ENCODE measurements at places on chromosomes 12 and 14.

DNA sequence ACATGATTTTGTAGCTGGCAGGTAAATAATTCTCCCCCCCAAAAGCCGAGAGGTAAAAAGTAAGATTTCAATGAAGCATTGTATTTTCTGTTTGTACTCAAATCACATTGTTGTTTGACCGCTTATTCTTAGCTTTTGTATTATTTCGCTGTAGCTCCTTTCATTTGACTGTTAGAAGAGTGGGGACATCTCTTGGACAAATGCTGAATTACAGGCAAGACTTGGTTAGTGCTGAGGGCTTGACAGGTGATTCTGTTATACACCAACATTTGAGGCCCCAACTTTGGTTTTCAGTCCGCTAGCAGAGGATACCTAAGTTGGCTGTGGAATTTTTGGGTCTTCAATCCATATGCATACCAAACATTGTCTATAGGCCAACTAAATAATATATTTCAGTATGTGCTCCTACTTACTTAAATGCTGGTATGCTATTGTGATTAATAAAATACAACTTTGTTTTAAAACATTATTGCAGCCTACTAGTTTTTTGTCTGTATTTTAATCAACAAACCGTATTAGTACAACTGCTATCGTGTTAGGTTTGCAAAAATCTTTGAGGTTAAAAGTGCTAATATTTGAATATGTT, 102.2 kb downstream of the ERC1 start:
- DNase-seq, result peak; percentile 72

DNA sequence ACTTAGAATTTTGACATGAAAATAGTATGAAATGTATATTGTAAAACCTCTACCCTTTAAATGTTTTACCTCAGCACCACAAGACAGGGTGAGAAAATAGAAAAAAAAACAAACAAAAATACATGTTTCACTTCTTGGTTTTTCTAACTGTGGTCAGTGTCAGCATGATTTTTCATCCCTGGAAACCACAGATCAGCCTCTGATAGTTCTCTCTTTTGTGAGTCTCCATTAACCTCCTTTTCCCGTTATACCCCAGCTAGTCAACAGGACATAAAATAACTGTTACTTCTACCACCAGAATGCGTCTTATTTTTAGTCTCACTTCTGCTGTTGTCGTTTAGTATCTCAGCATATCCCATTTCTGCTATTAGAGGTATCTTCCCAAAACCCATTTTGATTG, 48.3 kb upstream of the KCNMB4 start:
- DNase-seq, result no peak

- no peak for DNase-seq
Observed at GRCh38 chr14:51087031-51087441, 7.9 kb downstream of the TRIM9 start.

GRCh38 chr14:51107801-51108200, 12.9 kb upstream of the TRIM9 start:
- no peak for DNase-seq

DNA sequence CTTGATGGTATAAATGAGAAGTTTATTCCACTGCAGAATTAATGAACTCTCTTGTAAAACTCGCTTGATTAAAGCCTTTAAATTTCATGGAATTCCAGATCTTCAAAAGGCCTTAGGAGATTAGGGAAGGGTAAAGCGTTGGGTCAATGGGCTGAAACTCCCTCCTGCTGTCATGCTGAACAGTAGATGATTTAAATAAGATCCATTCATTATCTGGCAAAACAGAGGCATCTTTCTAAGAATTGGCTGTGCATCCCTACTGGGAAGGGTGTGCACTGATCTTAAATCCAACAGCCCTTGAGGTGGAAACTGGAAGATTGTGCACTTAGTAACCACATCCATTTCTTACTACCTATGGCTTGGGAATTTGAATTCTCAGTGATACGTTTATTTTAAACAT, 56.0 kb downstream of the PLCZ1 start:
- no peak for DNase-seq

DNA sequence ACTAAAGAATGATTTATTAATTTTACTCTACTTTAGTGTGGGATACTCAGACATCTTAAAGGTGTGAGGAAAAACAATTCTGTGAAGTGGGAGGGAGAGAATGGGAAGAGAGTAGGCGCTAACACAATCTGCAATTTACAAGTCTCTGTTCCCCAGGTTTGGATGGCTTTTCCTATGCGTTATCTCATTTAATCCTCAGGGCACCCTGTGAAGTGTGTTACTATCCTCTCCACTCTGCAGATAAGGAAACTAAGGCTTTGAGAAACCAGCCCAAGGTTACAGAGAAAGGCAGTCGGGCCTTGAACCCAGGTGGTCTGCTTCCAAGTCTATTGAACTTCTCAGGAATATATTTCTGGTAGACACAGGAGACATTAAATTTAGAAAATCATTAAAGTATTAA, 36.2 kb upstream of the TUBA1C start:
- no peak for DNase-seq

DNA sequence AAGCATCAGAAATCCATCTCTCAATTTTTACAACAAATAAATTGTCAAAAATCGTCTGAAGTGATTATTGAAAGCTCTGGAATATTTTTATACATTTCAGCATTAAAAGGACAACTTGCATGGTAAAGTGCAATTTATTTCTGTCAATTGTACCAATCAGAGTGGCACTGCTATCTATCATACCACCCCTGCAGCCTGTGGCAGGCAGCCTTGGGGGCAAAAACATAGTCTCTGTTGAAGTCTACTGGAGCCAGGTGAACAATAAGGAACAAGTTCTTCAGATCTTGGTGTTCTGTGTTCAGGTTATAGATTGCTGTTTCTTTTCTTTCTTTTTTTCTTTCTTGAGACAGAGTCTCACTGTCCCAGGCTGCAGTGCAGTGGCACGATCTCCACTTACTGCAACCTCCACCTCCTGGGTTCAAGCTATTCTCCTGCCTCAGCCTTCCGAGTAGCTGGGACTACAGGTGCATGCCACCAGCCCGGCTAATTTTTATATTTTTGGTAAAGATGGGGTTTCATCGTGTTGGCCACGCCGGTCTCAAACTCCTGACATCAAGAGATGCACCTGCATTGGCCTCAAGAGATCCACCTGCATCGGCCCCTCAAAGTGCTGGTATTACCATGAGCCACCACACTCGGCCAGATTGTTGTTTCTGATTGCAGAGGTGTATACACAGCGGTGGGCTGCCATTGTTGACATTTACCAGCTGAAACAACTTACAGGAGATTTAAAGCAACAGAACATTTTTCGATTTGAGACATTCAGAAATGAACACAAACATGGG, 629.6 kb downstream of the SLC16A7 start:
- no peak for DNase-seq

DNA sequence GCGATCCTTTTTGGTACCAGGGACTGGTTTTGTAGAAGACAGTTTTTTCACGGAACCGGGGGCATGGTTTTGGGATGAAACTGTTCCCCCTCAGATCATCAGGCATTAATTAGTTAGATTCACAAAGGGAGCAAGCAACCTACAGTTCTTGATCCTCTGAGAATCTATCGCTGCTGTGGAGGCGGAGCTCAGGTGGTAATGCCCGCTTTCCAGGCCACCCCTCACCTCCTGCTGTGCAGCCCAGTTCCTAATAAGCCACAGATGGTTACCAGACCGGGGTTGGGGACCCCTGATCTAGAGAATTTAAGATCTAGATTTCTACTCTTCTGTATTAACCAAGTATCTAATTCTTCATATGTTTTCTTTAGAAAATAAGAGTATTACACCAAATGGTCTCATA, 4.8 kb downstream of the ARHGAP5 start:
- DNase-seq, result no peak

DNA sequence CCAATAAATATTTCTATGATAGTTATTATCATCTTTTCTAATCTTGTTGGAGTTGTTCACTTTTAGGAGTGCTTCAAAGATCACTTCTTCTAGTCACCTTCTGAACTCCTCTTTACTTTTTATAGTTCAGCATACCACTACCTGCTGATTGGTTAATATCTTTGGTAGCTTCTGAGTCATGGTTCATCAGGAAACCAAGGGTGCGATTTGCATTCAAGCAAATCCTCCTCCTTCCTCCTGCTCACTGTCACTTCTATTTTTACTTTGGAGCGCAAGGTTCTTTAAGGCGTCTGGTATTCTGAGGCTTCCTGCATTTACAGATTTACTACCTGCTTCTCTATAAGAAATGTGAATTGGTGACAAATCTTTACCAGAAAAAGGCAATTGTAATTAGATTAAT, 24.0 kb downstream of the SYT1 start:
- no peak for DNase-seq

GRCh38 chr14:75374911-75375310, 52.9 kb upstream of the JDP2 start:
- no peak for DNase-seq

DNA sequence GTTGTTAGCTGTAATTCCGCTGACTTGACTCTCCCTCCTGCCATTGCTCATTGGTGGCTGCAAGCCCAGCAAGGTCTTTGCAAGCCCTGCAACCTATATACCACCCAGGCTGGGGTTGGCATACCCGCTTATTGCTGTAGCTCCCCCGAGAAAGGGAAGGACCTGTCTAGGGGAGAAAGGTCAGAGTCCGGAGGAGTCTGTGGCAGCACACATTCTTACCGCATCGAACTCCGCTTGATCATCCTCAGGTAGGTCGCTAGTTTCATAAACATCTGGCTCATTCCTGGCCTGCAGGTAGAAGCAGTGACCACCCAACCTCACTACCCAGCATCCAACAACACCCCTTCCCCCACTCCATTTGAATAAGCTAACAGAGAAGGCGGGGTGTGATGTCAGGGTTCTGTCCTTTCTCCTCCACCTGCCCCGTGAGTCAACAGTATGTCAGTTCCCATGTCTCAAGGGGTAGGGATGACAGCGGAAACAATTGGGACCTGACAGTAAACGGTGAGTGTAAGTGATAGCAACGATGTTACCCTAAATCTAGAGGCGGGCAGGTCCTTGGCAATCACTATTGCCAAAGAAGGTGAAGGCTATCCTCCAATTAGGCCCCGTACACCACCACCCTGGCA, 1.1 kb downstream of the DCTN2 start:
- peak; percentile 27 for DNase-seq

GRCh38 chr12:27673101-27673718, 23.0 kb upstream of the REP15 start:
- DNase-seq, result no peak

DNA sequence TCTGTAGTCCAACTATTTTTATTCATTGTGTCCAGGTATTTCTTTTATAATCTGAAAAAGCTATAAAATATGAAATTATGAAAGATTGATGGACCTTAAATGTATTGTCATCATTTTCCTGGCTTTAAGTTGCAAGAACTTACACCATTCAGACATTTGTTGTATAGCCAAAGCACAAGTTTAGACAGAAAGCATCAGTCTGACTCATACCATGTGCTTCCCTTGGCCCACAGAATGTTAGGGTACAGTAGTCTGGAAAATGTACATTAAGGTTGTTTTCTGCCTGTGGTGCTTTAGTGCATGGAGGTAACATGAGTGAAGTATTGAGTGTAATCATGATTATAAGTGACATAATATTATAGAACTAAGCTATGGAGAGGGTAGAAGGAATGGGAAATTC, 1002.5 kb downstream of the BCL11B start:
- DNase-seq, result no peak

- DNase-seq, result no peak
Observed at GRCh38 chr12:6040815-6041214, 83.7 kb downstream of the VWF start.

DNA sequence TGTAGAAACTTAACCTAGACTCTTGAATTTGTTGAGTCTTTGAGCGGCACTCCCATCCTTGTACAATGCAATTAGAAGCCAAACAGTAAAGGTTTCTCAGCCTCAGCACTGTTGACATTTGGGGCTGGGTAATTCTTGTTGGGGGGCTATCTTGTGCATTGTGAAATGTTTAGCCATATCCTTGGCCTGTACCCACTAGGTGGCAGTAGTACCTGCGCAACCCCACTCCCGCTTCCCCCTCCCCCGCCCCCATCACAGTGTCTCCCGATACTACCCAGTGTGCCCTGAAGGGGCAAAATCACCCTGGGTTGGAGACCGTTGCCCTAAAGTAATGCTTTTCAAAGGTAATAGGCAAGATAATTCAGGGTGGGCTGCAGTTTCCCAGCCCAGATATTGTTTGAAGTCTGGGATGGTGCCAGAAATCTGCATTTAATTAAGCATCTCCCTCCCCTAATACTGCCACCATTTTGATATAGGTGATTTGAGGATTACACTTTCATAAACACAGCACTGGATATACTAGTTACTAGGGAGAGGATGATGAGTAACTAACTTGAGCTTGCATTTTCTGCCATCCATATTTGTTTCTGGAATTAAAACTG, 1.8 kb downstream of the COX6A1 start:
- DNase-seq, result peak; percentile 72

DNA sequence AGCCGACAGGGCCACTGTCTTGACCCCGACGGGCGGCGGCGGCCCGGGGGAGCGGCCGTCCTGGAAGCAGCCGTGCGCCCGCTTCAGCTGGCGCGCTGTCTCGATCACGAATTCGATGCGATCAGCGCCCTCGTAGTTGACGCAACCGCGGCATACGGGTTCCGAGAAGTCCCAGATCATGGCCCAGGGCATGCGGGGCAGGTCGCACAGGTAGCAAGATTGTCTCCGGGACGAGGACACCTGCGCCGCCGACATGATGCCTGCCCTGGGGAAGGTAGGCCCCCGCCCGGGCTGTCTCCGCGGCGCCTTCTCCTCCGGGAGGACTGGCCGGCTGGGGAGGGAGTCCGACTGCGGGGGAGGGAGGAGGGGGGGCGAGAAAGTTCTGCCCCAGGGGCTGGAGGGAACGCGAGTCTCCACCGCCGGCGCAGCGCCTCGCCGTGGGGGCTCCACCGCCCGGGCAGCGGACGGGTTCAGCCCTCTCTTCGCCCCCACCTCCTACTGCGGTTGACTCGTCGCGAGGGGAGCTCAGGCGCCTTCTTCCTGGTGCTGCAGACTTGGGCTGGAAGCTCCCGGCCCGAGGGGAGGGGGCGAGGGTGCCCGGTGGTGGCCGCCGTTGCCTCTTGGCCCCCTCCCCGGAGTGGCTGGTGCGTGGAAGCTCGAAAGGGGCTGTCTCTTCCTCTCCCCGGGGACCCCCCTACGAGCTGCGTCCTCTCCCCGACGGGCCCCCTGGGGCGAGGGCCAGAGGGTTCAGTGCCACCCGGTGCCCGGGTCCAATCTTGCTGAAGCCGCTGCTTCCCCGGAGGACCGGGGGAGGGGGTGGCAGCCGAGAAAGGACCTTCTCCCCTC, 747 bp downstream of the IRF2BPL start:
- DNase-seq, result peak; percentile 49

DNA sequence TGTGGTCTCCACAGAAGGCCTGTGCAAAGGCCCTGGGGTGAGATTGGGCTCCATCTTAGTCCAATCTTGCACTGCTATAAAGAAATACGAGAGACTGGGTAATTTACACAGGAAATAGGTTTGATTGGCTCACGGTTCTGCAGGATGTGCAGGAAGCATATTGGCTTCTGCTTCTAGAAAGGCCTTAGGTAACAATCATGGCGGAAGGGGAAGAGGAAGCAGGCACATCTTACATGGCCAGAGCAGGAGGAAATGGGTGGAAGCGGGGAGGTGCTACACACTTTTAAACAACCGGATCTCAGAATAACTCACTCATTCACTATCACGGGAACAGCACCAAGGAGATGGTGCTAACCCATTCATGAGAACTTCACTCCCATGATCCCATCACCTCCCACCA, 55.4 kb downstream of the FAR2 start:
- DNase-seq, result no peak

- no peak for DNase-seq
Observed at GRCh38 chr12:64459394-64459891, 7.5 kb downstream of the TBK1 start.

Data from NCI-H2081 (cell line).